HFFc6 (cell line): ENCODE measurements at places on chromosomes 12 and 14. TPM values are rescaled to one million over a fixed set of nuclear protein-coding genes. Genes with fewer than 3 reads are reported as not detected.

Gene DLGAP5
- 20.3 to 58.3 TPM (median 35.9 TPM) in 3 replicates for total RNA-seq

Gene ATL1
- total RNA-seq, result 0.35 to 1.0 TPM (median 0.63 TPM) in 3 replicates

DNA sequence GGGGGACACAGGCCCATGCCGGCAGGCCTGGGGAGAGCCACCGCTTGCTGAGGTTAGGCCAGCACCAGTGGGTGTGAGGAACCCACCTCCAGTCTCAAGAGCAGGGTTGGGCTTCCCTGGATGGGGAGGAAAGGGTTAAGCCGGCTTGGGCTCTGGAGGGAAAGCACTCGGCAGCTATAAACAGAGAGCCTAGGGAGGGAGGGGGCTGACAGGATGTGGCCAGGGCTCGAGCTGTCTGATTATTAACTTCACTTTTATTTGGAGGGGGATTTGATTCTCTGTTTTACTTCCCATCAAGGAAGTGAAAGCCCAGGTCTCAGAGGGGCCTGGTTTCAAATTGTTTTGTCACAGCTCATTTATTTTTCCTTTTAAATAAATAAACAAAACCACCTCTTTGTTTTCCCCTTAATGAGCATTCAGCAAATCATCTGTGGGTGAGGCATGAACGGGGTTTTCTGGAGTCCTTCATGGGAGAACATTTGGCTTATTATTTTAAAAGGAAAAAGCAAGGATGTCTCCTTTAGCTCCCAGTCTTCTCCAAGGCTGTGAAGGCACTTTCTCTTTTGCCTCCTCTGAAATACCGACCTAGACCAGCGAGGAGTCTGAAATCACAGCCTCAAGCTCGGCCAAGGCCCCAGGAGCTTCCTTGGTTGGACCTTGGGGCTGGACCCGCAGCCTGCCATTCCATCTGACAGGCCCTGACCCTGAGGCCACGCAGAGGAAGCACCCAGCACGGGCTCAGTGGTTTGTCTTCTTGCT lies 21.9 kb upstream of the ZFP36L1 start:
- H3K4me1 ChIP-seq, result peaks cover 39% of the 10 kb centered on the region
- peaks cover 4% of the 10 kb centered on the region; the same call in 1 of the 2 replicates for H3K27me3 ChIP-seq
- no peak for DNase-seq
- peaks cover 7% of the 10 kb centered on the region for H3K36me3 ChIP-seq
- H3K27ac ChIP-seq, result peak overlapping the region; percentile 94

DNA sequence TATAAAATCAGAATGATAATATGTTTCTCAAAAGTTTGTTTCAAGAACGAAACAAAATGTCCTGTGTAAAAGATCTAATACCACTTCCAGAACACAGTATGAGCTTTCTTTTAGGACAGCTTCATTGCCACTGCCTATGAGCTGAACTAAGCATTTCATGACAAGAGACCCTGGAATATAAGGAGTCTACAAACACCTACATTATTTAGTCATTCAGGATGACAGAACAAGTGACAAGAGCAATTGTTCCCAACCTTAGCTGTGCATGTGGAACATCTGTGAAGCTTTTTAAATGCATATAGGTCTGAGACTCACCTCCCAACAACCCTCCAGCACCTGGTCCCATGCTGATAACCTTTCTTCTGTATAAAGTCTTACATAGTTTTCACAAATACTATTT lies 103.1 kb upstream of the GARIN6 start:
- H3K4me1 ChIP-seq, result no peaks in the 10 kb centered on the region
- no peak overlapping the region for H3K4me3 ChIP-seq
- H3K27ac ChIP-seq, result no peak overlapping the region
- no peak for DNase-seq

- peak; percentile 85 for DNase-seq
- no peaks in the 10 kb centered on the region for H3K36me3 ChIP-seq
- peaks cover 13% of the 10 kb centered on the region for H3K4me1 ChIP-seq
- no peak overlapping the region for H3K4me3 ChIP-seq
- peaks cover 6% of the 10 kb centered on the region for H3K27me3 ChIP-seq
These were observed 113.0 kb upstream of the NTF3 start for GRCh38 chr12:5318874-5319273.
